Hair follicular keratinocyte (primary cell): ENCODE measurements at places on chromosomes 4 and X. TPM values are rescaled to one million over a fixed set of nuclear protein-coding genes. Genes with fewer than 3 reads are reported as not detected.

Gene RAB41
- not detected in 2 replicates for total RNA-seq

Gene CLDN34
- not detected in 2 replicates for total RNA-seq

Gene BDH2
- 20.4 and 37.9 TPM in 2 replicates for total RNA-seq

Gene SPOCK3
- total RNA-seq = 0.08 TPM in 2 replicates

Gene PJA1
- total RNA-seq = 32.7 and 35.9 TPM in 2 replicates

Gene UNC5C
- total RNA-seq = 0.04 TPM in 1 of 2 replicates, not detected in the other
